EH (cell line): ENCODE measurements at places on chromosomes 5 and 9.

DNA sequence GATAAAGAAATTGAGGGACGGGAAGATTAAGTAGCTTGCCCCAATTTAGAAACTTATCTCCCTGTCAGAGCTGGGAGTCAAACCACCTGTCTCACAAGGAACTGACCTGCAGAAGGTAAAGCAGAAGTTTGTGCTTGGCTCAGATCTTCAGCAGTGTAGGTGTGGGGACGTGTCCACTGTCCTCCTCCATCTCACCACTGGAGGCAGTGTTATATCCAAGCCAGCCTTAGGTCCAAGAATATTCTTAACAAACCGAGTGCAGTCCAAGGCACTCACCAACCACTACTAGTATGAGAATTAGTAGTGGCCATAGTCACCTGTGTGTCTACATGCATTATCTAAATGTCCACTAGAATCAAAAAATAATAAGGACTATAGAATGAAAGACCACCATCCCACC lies 86.3 kb upstream of the IRX1 start:
- no peak for DNase-seq

DNA sequence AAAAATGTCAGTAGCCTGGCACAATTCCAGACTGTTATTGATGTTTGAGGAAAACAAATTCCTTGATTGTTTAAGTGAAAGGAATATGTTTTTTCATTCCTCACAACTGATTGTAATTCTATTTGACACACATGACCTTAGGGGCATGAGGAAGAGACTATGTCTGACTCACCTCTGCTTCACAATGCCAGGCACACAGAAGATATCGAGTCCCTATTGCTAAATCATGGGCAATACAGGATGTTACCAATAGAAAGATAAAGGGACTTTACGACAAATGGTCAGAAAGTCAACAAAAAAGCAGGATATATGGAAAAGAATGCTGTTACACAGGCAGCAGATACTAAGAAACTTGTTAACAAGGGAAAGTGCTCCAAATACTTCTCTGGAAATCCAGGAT lies 1903.5 kb downstream of the EFNA5 start:
- DNase-seq: no peak

- no peak for DNase-seq
Measured at GRCh38 chr5:105953616-105954015, 1717.1 kb downstream of the EFNA5 start.

DNA sequence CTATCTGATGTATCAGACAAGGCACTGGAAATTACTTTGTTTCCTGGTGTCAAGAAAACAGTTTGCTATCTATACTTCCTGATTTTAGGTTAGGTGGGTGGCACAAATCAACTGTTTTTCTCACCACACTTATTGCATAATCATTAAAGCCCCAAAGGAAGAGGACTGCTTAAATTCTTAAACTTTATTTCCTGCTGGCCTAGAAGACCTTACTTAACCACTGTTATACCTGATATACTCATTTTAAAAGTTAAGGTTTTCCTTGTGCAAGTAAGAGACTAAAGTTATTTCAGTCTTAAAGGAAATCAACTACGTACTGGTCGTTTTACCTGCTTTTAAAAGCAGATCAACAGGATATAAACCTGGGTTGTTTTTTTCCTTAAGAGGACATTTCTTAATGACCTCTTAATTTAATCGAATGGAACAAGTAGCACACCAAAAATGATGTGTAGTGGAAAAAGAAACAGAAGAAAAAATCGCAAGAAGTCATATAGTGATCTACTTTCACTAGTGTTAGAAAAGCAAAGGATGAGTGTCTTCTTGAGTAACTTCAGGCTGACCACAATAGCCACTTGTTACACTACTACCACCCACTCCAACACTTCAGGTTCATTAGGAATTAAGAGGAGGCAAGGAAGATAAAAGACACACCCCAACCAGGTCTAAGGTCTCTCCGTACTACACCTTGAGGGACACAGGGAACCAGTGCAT lies 974 bp downstream of the CLINT1 start:
- peak; percentile 34 for DNase-seq

GRCh38 chr5:124546643-124547042 lies 199.8 kb downstream of the ZNF608 start:
- peak; percentile 10 for DNase-seq

DNA sequence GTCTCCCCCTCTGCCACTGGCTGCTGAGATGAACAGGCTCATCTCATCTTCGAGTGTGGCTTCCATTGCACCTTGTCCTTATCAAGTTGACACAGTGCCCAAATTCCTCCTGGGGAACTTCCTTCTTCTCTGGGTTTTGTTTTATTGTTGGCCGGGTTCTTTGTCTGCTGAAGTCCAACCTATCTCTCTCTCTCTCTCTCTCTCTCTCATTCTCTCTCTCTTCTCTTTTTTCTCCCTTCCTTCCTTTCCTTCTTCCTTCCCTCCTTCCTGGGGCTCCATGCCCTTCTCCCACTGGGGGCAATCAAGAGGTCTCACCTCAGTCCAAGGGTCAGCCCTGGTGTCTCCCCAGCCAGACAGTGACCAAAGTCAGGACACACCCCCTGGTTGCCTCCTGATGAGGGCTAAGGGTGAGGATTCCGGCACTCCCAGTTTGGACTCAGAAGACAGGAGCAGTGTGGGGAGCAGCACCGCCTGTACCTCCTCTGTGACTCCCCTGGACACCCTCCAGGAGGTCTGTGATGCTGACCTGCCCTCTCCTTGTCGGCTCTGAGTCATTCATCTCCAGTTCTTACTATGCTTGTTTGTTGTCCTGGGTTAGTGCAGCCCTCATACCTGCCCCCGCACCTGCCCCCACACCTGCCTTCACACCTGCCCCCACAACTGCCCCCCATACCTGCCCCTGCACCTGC lies 30.7 kb downstream of the KCNT1 start:
- no peak for DNase-seq

DNA sequence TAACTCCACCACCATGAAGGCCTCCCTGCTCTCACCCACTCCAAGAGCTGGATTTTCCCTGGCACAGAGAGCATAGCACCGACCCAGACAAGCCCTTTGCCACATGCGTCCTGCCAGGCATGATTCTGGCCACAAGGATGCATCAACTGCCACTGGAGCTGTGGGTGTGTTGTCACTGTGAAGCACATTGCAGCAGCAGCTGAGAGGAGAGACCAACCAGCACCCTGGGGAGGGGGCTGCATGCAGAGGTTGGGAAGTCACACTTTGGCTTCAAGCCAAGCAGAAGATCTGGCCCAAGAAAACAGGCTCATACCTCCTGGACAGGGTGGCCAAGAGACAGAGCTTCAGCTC lies 22.6 kb upstream of the PTGES start:
- DNase-seq: no peak

DNA sequence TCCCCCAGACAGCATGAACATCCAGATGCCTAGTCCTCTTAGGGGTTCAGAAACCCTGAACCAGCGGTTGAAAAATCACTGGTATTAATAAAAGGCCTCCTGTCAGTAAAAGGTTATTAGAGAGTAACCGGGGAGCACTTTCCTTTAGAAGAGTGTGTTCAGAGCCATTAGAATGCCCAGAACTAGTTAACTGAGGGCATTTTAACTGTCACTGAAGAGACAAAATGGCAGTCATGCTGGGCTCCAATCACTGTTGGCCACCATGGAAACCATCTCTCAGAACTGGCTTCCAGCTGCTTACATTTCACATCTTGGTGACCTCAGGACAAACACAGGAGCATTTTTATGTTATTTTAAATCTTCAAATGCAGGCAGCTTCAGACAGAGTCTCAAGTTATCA lies 36.2 kb upstream of the GDA start:
- DNase-seq: no peak

- peak; percentile 7 for DNase-seq
Measured at GRCh38 chr9:87829756-87830155, 52.9 kb upstream of the SPATA31E1 start.

GRCh38 chr5:93915142-93915553 lies 173.7 kb upstream of the POU5F2 start:
- DNase-seq: peak; percentile 59
